ENCODE measurements at places on chromosomes 12 and 14.

DNA sequence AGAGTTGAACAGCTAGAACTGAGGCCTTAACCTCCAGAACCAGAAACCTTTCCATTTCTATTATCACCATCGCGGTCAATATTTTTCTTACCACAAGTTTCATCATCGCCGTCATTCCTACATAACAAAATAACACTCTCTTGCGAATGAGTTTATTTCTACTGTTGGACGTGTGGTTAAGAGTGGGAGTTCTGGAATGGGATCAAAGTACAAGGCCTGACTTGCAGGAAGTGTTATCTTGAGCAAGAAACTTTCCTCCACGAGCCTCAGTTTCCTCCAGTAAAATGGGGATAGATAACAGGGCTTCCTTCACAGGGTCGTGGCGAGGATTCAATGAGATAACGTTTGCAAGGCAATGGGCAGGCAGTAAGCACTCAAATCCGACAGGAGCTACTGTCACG, 652 bp downstream of the SART3 start:
- DNase-seq = peak; percentile 45

- no peak for DNase-seq
These were observed 216.2 kb upstream of the ABCD2 start for GRCh38 chr12:39835517-39836489.

GRCh38 chr14:73452341-73453186, 5.8 kb downstream of the NUMB start:
- peak; percentile 86 for DNase-seq

GRCh38 chr14:85444635-85445034, 85.3 kb upstream of the FLRT2 start:
- no peak for DNase-seq

DNA sequence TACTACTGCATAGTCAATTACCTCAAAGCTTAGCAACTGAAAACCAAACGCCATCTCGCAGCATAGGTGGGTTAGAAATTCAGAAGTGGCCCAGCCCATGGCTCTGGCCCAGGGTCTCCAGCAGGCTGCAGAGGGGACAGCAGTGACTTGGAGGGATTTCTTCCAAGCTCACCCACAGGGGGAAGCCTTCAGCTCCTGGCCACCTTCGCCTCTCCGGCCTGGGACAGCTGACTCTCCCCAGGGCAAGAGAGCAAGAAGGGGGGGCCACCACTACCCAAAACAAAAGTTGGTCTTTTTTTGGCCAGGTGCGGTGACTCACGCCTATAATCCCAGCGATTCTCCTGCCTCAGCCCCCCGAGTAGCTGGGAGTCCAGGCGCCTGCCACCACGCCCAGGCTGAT, 32.2 kb upstream of the ANKRD9 start:
- no peak for DNase-seq

- no peak for DNase-seq
These were observed 26.6 kb downstream of the FBXO34 start for GRCh38 chr14:55297611-55298499.

DNA sequence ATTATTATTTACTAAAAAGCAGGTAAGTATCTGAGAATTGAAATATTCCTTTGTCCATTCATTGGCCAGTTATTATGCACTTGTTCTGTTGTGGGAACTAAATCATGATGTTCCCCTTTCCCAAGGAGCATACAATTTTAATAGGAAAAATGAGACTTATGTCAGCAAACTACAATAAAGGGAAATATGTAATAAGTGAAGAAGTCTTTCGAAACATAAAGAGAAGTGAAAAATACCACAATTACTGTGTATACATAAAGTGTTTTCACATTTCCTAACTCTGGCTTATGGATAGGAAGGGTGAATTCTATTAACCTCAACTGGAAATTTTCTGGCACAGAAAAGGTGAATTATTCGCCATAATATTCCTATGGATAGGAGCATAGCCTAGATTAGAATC, 78.4 kb upstream of the DNM1L start:
- DNase-seq = no peak

- DNase-seq = no peak
These were observed 33.2 kb downstream of the HSPB8 start for GRCh38 chr12:119211884-119212283.

DNA sequence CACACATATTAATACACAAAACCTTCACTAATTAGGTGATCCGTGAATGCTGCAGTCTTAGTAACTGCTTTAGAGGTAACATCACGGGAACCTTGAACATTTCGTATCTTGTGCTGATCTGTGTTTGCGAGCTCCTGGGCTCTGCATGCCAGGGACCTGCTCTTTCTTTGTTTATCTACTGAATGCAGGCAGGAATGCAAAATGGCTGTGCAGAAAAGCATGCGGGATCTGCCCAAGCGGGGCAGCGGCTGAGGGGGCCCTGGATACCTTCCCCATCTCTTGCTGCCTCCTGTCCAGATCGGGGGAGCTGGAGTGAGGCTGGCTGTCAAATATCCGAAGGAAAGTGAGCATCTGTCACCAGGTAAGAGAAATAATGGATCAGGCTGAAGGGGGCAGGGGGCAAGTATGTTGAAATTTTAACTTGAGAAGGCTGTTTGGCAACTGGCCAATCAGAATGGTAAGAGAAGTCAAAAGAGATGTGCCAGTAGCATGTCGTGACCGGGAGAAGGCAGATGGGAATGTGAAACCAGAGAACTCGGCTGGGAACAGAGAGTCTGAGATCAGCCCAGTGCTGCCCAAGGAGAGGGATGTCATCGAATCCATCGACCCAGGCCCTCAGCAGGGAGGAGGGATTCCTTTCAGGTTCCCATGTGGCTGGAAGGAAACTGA, 191.4 kb downstream of the TTC7B start:
- no peak for DNase-seq
